ENCODE measurements at places on chromosomes 6 and 20.

DNA sequence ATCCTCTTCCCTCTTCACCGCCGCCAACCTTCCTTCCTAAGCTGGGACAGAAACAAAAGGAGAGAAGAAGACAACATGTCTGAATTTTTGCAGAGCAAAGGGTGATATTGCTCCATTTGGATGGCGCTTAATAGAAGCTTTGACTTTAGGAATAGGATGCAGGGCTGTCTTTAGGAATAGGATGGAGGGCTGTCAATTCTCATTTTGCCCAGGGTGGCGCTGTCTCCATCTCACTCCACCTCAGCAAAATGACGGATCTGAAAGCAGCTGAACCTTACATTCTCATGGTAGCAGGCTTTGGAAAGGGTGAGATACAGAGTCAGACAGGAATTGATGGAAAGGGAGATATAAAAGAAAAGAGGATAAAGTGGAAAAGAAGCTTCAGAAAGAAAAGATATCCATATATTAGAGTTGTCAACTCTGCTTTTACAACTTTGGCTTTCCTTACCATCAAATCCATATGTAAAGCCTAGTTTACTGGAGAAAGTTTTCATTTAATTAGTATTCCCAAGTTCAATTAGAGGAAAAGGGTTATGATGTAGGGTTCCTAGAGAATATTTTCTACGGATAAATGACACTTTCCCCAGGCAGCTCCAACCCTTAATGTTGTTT is 2.4 kb downstream of the MTCL3 start:
- DNase-seq, result peak; percentile 11

DNA sequence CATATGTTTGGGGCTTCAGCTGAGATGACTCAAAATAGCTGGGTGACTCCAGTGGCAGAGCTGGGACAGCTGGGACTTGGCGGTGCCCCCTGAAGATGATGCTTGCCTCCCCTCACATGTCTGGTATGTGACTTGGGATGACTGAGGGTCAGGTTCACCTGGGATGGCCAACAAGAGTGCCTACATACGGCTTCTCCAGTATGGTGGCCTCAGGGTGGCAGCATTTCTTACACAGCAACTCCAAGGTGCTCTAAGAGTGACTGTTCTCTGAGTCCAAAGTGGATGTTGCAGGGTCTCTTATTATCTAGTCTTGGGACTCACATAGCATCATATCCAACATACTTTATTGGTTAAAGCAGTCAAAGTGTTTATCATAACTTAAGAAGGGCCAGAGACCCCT is 87.8 kb upstream of the CENPW start:
- DNase-seq, result no peak

- DNase-seq, result no peak
These were observed 73.8 kb downstream of the TOX2 start for GRCh38 chr20:43988451-43988850.

- no peak for DNase-seq
These were observed 605.6 kb downstream of the QKI start for GRCh38 chr6:164020142-164020541.

DNA sequence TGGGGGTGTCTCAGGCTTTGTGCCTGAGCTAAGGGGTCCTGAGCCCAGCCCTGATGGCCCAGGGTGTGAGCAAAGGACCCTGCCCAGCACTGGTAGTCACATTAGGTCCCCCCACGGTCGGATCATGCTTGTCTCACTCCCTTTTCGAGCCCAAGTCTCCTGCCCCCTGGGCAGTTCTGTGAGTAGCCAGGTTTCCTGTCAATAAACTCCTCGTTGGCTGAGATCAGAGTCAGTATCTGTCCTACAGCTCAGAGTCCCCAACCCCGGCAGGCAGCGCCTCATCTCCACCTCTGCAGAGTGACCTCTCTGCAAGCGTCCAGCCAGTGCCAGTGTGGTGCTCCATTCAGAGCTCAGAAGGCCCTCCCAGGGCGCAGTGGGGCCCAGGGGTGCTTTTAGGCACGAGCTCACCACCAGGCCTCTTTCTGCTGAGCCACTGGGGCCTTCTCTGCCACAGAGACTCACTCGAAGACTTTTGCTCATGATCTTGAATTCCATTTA is 93.7 kb upstream of the PMEPA1 start:
- no peak for DNase-seq

GRCh38 chr6:133097208-133097607 is 143.9 kb upstream of the EYA4 start:
- no peak for DNase-seq

- DNase-seq, result no peak
These were observed 592.0 kb downstream of the BCKDHB start for GRCh38 chr6:80698459-80698858.

GRCh38 chr20:34956041-34956458 is 382 bp downstream of the MYH7B start:
- DNase-seq, result no peak

- no peak for DNase-seq
These were observed 5.4 kb downstream of the EPM2A start for GRCh38 chr6:145729887-145730286.

DNA sequence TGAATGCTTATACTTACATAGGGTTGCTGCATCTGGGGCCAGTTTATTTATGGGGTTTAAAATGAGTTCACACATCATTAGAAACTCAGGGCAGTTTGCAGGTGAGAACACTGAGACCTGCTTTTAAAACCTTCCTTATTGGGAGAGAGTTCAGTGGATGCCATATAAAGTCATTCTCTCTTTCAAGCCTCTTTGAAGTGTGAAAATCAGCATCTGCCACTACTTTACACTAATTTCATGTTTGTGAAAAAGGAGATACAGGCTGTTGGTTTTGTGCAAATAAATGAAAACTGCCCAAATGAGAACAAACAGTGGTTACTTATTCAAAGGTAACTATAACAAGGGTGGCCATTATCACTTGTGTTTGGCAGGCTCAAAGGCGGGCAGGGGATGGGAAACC is 530.5 kb downstream of the KIF16B start:
- DNase-seq, result no peak

- no peak for DNase-seq
These were observed 70.9 kb downstream of the MAN1A1 start for GRCh38 chr6:119278625-119279024.

- DNase-seq, result no peak
These were observed 88.3 kb downstream of the IYD start for GRCh38 chr6:150456902-150457643.

DNA sequence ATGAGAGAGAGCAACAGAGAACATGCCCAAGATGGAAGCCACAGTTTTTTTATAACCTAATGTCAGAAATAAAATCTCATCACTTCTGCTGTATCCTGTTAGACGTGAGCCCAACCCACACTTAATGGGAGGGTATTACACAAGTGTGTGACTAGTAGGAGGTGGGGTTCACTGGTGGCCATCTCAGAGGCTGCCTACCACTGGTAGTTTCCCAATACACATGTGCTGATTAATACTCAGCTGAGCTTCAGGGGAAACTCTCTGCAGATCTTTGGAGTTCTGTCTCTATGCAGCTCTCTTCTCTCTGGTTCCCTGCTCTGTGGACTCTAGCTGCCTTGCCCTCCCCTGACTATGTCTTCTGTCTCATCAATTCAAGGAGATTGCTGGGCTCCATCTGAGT is 35.7 kb downstream of the CNBD2 start:
- no peak for DNase-seq

DNA sequence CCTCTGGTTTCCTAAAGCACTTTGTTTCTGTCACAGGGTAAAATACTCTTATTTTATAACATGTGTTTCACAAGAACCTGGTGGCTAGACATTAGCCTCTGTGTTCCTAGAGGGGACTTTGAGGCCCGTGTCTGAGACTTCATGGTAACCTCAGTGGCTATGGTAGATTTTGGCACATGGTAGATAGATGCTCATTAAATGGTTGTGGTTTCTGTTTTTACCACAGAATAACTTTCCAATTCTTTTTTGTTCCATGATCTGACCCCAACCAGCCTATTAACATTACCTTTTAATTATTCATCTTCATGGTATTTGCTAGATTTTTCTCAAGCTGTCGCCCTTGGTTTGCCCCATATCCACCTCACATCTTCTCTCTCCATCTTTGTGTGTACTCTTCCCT is 34.3 kb downstream of the CCN2 start:
- no peak for DNase-seq

DNA sequence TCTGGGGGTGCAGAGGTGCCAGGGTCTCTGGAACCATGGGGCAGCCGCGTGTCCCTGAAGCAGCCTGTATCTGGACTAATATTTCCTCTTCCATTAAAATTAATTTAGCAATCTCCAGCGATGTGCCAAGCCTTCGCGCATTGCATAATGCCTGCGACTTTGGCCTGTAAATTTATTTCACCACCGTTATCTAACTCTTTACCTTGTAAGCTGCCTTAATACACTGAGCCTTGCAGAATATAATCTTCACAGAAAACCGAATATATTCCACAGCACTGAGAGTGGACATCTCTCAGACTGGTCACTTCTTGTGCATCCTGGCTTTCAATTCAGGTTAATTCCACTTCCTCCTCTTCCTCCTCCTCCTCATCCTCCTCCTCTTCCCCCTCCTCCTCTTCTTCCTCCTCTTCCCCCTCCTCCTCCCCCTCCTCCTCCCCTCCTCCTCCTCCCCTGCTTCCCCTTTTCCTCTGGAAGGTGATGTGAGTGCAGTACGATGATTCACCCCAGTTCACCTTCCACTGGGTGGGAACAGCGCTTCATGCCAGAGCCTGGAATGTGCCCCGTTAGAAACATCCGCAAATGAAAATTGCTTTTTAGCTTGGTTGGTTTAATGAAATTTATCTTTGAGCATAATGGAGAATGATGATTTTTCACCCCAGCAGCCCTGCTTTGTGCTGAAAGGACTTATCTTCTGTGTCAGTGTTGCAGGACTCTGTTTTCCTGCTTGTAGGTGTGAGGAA is 101.4 kb downstream of the CDH4 start:
- no peak for DNase-seq

DNA sequence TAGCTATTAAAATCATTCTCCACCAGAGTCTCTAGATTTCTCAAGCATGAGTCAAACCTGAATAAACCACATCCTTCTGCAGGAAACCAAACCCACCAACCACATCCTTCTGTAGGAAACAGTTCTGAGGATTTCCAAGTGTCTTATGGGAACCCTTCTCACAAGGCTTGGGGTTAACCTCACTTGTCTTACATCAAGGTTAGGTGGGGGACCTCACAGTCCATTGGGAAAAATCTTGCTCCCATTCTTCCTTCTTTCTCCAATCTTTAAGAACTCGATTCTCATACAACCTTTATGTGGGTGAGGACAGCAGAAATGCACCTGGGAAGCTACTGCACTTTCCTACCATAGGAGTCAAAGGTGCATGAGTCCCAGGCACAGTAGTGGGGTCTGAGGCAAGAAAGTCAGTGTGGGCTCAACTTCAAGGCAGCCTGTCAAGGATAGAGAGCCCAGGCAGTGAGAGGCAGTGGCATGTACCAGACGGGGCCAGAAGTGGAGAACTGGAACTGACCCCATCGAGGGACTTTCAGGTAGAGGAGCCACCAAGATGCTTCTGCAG is 114.5 kb downstream of the SLC22A3 start:
- DNase-seq, result no peak
